ENCODE measurements at places on chromosomes 1 and 21. TPM values are rescaled to one million over a fixed set of nuclear protein-coding genes. Genes with fewer than 3 reads are reported as not detected.

The SH3D21 gene
- 14.4 TPM for total RNA-seq

The VPS13D gene
- 18.7 TPM for total RNA-seq

The TNFRSF8 gene
- total RNA-seq = not detected

The SELP gene
- total RNA-seq = not detected

The SPRR2E gene
- not detected for total RNA-seq

The SDE2 gene
- total RNA-seq = 30.1 TPM

The B3GALT2 gene
- 4.7 TPM for total RNA-seq

The DDR2 gene
- 194 TPM for total RNA-seq

The RIMS3 gene
- not detected for total RNA-seq

The PLA2G2D gene
- total RNA-seq = not detected

The PTGFRN gene
- total RNA-seq = 25.7 TPM

The FAM229A gene
- total RNA-seq = 1.1 TPM

The LIPI gene
- total RNA-seq = not detected

The UMODL1 gene
- total RNA-seq = not detected

The SYT2 gene
- not detected for total RNA-seq

The S100A2 gene
- total RNA-seq = 9.0 TPM

The DFFB gene
- total RNA-seq = 18.3 TPM

The TDRD5 gene
- total RNA-seq = not detected

The SYTL1 gene
- total RNA-seq = not detected

The TCEA3 gene
- total RNA-seq = 16.3 TPM

The AMY1B gene
- not detected for total RNA-seq

The C8A gene
- total RNA-seq = not detected

The SPRR3 gene
- not detected for total RNA-seq

The TMPRSS3 gene
- not detected for total RNA-seq

The C8B gene
- not detected for total RNA-seq

The HAO2 gene
- total RNA-seq = not detected

The CHRNB2 gene
- not detected for total RNA-seq

The TMEM82 gene
- not detected for total RNA-seq

The FLG2 gene
- not detected for total RNA-seq

The SLC22A15 gene
- total RNA-seq = 14.7 TPM

The OLIG1 gene
- total RNA-seq = not detected

The MTARC2 gene
- total RNA-seq = 1.9 TPM

The FCN3 gene
- not detected for total RNA-seq

The CLCNKA gene
- total RNA-seq = not detected

The WDR4 gene
- total RNA-seq = 13.5 TPM

The THEM5 gene
- not detected for total RNA-seq

The HES3 gene
- total RNA-seq = not detected

The BSND gene
- not detected for total RNA-seq

The FMO1 gene
- total RNA-seq = not detected

The PIK3R3 gene
- 1.9 TPM for total RNA-seq

The CD55 gene
- 39.2 TPM for total RNA-seq

The ADAMTS5 gene
- 9.6 TPM for total RNA-seq

The ALG14 gene
- total RNA-seq = 13.0 TPM

The STIL gene
- 17.1 TPM for total RNA-seq

The KCNA2 gene
- total RNA-seq = not detected

The PROX1 gene
- total RNA-seq = under 0.01 TPM

The JAM2 gene
- 1.9 TPM for total RNA-seq

The RNF187 gene
- total RNA-seq = 81.9 TPM

The NIBAN1 gene
- 34.8 TPM for total RNA-seq

The RHD gene
- not detected for total RNA-seq

The KCNK1 gene
- 6.7 TPM for total RNA-seq

The TIAM1 gene
- total RNA-seq = 7.6 TPM

The ACTL8 gene
- not detected for total RNA-seq

The EXTL1 gene
- total RNA-seq = 3.4 TPM

The LRRC71 gene
- not detected for total RNA-seq

The F5 gene
- not detected for total RNA-seq

The TPTE gene
- total RNA-seq = not detected

The TMEM269 gene
- total RNA-seq = not detected

The TCHH gene
- total RNA-seq = not detected
